Camera-type eye (tissue), 1 donor: ENCODE measurements at places on chromosomes 2 and 18. TPM values are rescaled to one million over a fixed set of nuclear protein-coding genes. Genes with fewer than 3 reads are reported as not detected.

Gene GALNT5
- 8.3 TPM for total RNA-seq

Gene NEURL3
- total RNA-seq, result 0.27 TPM

Gene XDH
- 0.93 TPM for total RNA-seq

Gene CKAP2L
- total RNA-seq, result 8.0 TPM

Gene BUB1
- 14.8 TPM for total RNA-seq
